ENCODE measurements at places on chromosomes 4 and X. TPM values are rescaled to one million over a fixed set of nuclear protein-coding genes. Genes with fewer than 3 reads are reported as not detected.

The TAF7L gene
- total RNA-seq, result 1.00 TPM

The NWD2 gene
- total RNA-seq, result not detected

The CXCL6 gene
- total RNA-seq, result 0.67 TPM

The CSAG3 gene
- total RNA-seq, result not detected

The ANOS1 gene
- 0.98 TPM for total RNA-seq

The IL2RG gene
- total RNA-seq, result 1.9 TPM

The TMPRSS11A gene
- not detected for total RNA-seq

The PCDH18 gene
- 0.13 TPM for total RNA-seq

The LRP2BP gene
- total RNA-seq, result 0.15 TPM

The IL9R gene
- total RNA-seq, result not detected
